Activated T-helper 2 cell treated with anti-CD3 and anti-CD28 coated beads, Interferon-gamma antibody, Interleukin-2, Interleukin-4, amounts not matched to agents 10 μg/mL and 5 μg/mL and 100 μg/mL, durations not matched to agents 14 hours and 24 hours and 36 hours (primary cell): ENCODE measurements at places on chromosomes 11 and 22. TPM values are rescaled to one million over a fixed set of nuclear protein-coding genes. Genes with fewer than 3 reads are reported as not detected.

LRRC74B gene
- 0.23 TPM in 1 of 2 replicates, not detected in the other for total RNA-seq

CPT1B gene
- total RNA-seq = 68.2 and 74.3 TPM in 2 replicates

SEPTIN3 gene
- total RNA-seq = 7.1 and 8.5 TPM in 2 replicates

ADM gene
- 2.3 and 3.5 TPM in 2 replicates for total RNA-seq

FLRT1 gene
- not detected in 2 replicates for total RNA-seq

PHOX2A gene
- not detected in 2 replicates for total RNA-seq

SSTR3 gene
- total RNA-seq = 0.64 and 0.75 TPM in 2 replicates

APOL3 gene
- 35.6 and 48.3 TPM in 2 replicates for total RNA-seq

GSTT2B gene
- 0.46 and 0.66 TPM in 2 replicates for total RNA-seq

IFITM2 gene
- 680 and 689 TPM in 2 replicates for total RNA-seq

TREH gene
- not detected in 2 replicates for total RNA-seq

ZNF214 gene
- not detected in 2 replicates for total RNA-seq

MPZL3 gene
- total RNA-seq = 49.5 and 49.7 TPM in 2 replicates

ENTHD1 gene
- 0.11 TPM in 2 replicates for total RNA-seq

CRYBB3 gene
- 0.21 and 0.23 TPM in 2 replicates for total RNA-seq

DRD4 gene
- 0.18 and 0.30 TPM in 2 replicates for total RNA-seq

MFNG gene
- total RNA-seq = 166 and 168 TPM in 2 replicates

CCDC34 gene
- 9.3 and 10.8 TPM in 2 replicates for total RNA-seq

DGAT2 gene
- total RNA-seq = 2.6 and 3.0 TPM in 2 replicates

VSIG10L2 gene
- total RNA-seq = not detected in 2 replicates

BLID gene
- not detected in 2 replicates for total RNA-seq

TAF1D gene
- total RNA-seq = 344 TPM in 2 replicates

FXYD6 gene
- 0.11 and 0.18 TPM in 2 replicates for total RNA-seq

MOV10L1 gene
- total RNA-seq = 0.07 TPM in 1 of 2 replicates, not detected in the other

SMIM35 gene
- 1.7 and 1.9 TPM in 2 replicates for total RNA-seq

UPK3A gene
- not detected in 2 replicates for total RNA-seq

MYOD1 gene
- total RNA-seq = not detected in 2 replicates

OR52I2 gene
- total RNA-seq = not detected in 2 replicates

PRAME gene
- total RNA-seq = not detected in 2 replicates

GVQW3 gene
- 4.3 and 4.4 TPM in 2 replicates for total RNA-seq

SIDT2 gene
- total RNA-seq = 26.1 and 27.1 TPM in 2 replicates

LRP4 gene
- 0.07 and 0.21 TPM in 2 replicates for total RNA-seq

TMEM126A gene
- 48.9 and 49.3 TPM in 2 replicates for total RNA-seq

CNGA4 gene
- total RNA-seq = not detected in 2 replicates

SLC37A2 gene
- total RNA-seq = 0.44 and 0.52 TPM in 2 replicates

NXPE1 gene
- total RNA-seq = not detected in 2 replicates

TBC1D22A gene
- 34.8 and 38.3 TPM in 2 replicates for total RNA-seq

CLDN5 gene
- 1.2 and 1.5 TPM in 2 replicates for total RNA-seq

MMP11 gene
- 0.87 and 1.0 TPM in 2 replicates for total RNA-seq

CHRNA10 gene
- 2.2 and 2.4 TPM in 2 replicates for total RNA-seq

FDXACB1 gene
- total RNA-seq = 7.4 and 8.2 TPM in 2 replicates

UPB1 gene
- total RNA-seq = 0.09 and 0.11 TPM in 2 replicates

OR52I1 gene
- total RNA-seq = not detected in 2 replicates
